Activated CD4-positive, alpha-beta T cell treated with anti-CD3 and anti-CD28 coated beads for 36 hours (primary cell): ENCODE measurements at places on chromosomes 3 and 15. TPM values are rescaled to one million over a fixed set of nuclear protein-coding genes. Genes with fewer than 3 reads are reported as not detected.

DNA sequence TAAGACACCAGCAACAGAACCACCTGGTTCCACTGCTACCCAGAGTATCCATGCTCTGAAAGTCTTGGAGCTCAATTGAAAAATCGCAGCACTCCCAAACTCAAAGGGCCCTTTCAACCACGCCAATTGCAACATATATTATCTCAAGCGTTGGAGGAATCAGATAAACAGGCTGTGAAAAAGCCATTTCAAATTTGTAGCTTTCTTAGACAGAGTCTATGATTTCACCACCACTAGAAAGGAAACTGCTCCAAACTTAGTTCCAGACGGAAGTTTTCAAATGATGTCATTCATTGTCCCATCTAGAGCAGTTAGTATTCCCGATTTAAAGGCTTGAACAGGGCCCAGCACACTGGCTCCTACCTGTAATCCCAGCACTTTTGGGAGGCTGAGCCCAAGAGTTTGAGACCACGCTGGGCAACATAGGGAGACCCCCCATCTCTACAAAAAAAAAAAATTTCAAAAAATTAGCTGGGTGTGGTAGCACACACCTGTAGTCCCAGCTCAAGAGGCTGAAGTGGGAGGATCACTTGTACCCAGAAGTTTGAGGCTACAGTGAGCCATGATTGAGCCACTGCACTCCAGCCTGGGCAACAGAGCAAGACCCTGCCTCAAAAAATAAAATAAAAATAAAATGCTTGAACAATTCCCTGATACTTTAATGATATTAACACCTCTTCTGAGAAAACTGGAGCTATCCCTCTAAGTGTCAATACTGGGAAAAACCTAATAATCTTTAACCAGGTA lies 16.8 kb downstream of the TNIK start:
- H3K27ac ChIP-seq = no peak overlapping the region
- H3K36me3 ChIP-seq = peaks cover 8% of the 10 kb centered on the region
- H3K4me1 ChIP-seq = peaks cover 68% of the 10 kb centered on the region
- H3K27me3 ChIP-seq = no peaks in the 10 kb centered on the region
- no peak overlapping the region for H3K4me3 ChIP-seq

DNA sequence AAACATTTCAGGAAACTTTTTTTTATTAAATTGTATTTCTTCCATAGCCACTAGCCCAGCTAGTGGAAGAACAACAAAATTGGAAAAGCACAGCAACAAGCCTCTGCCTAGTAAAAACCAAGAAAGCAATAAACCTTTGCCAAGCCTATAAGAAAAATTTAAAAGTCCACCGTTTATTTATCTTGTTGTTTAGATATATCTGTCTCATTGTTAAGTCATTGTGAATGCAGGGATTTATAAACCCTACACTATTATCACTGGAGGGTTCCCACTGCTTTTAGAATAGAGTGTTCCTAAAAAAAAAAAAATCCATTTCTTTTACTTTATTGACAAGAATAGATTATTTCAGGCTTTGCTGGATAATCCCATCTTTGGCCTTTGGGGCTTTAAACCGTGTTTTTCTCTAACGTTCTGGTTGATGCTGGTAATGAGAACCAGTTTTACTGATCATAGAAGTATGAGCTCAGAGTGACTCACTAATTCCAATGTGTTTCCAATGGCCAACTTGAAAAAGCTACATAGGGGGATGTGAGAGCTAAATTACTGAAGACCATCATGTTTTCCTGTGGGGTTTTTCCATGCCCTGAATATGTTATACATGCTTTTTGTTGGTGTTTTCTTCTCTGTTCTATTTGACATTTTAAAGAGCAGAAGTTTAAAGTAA lies 634.1 kb downstream of the RBMS3 start:
- H3K4me3 ChIP-seq = no peak overlapping the region
- DNase-seq = no peak
- H3K36me3 ChIP-seq = no peaks in the 10 kb centered on the region

- H3K4me3 ChIP-seq = no peak overlapping the region
Measured at GRCh38 chr3:75687323-75687722, 23.2 kb downstream of the FRG2C start.

DNA sequence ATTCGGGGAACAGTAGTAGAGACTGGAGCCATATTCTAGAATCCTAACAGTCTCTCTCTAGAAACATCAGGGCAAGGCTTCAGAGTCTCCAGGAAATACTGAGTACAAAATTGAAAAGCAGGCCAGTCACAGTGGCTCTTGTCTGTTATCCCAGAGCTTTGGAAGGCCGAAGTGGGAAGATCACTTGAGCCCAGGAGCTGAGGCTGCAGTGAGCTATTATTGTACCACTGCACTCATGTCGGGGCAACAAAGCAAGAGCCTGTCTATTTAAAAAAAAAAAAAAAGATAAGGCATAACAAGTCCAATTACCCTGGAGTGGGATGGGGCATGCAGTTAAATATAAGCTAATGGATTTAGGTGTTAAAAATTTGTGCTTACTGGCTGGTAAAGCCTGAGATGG lies 79.0 kb downstream of the SEMA6D start:
- H3K4me3 ChIP-seq = no peak overlapping the region
- DNase-seq = no peak
- no peaks in the 10 kb centered on the region for H3K4me1 ChIP-seq
- H3K27me3 ChIP-seq = peaks cover 8% of the 10 kb centered on the region

- no peak overlapping the region for H3K27ac ChIP-seq
- DNase-seq = no peak
- H3K36me3 ChIP-seq = no peaks in the 10 kb centered on the region
- peaks cover 3% of the 10 kb centered on the region for H3K27me3 ChIP-seq
- H3K4me1 ChIP-seq = no peaks in the 10 kb centered on the region
Measured at GRCh38 chr3:73520931-73521461, 103.7 kb downstream of the PDZRN3 start.

DNA sequence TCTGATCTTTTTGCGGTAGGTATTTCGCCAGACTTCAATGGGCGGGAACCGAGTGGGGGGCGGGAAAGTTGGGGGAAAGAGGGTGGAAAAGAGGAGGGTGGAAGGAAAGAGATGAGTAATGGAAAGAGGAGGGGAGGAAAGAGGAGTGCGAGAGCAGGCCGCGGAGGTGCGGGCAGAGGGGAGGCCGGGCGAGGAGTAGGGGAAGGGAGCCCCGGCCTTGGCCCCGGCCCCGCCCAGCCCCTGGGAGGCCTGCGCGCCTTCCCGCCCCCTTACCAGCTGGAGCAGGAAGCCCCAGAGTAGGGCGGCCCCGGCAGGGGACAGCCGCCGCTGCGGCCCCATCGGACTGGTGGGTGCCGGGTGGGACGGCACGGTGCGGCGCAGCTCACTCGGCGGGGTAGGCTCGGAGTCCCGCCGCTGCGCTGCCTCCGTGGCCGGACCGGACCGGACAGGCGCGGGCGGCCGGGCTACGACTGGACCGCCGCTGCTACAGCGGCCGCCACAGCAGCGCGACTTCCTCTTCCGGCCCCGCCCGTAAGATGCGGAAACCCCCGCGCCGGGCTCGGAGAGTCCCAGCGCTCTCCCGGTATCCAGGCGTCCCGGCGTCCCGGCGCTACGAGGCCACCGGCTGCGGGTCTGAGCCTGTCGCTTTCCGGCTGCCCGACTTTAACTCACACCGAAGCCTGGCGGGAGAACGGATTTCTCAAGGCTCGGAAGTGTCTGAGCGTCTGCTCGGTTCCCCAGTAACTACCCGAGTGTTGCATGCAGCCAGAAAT lies at the start of gene SPPL2A:
TSS of gene SPPL2A (minus strand) at position 512 of the 773 bp plus-strand sequence. CDS start at position 339, 173 bp downstream.
- H3K36me3 ChIP-seq = peaks cover 25% of the 10 kb centered on the region
- H3K4me3 ChIP-seq = peak within 1 kb of the TSS; percentile 82
- peak within 1 kb of the TSS; percentile 99 for H3K27ac ChIP-seq
- H3K4me1 ChIP-seq = peaks cover 50% of the 10 kb centered on the region
- peak; percentile 96 for DNase-seq
- no peaks in the 10 kb centered on the region for H3K27me3 ChIP-seq

DNA sequence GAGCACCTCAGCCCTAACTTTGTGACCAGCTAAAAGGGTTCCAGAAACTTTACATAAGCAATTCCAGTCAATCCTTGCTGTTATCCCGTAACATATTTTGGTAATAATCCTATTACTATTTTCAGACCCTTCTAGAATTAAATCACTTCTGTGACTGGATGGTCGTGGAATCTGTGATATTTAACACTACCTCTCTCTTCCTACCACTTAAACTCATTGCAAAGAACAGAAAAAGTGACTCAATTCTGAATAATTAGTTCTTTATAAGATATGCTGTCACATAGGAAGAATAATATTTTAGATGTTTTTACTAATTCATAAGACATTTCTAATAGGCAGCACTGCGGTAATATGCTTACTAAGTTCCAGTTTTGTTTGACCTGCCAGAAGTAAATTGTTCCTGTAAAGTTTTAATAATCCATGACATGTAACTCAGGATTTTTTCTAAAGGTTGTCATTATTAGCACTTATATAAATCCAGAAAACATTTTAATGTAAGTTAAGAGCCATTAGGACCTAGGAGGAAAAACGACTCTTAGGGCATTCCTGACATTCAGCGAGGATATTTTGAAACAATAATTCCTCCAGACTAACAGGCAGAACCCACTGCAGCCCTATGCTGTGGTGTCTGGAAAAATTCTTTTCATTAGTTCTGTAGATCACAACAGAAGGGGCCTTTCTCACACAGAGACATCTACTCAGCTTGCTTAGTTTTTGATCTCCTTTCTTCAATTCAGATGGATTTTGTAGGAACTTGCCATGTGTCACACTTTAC lies 113.3 kb upstream of the MBNL1 start:
- H3K4me3 ChIP-seq = no peak overlapping the region
- DNase-seq = no peak
- no peaks in the 10 kb centered on the region for H3K36me3 ChIP-seq
- no peaks in the 10 kb centered on the region for H3K27me3 ChIP-seq
- no peak overlapping the region for H3K27ac ChIP-seq

DNA sequence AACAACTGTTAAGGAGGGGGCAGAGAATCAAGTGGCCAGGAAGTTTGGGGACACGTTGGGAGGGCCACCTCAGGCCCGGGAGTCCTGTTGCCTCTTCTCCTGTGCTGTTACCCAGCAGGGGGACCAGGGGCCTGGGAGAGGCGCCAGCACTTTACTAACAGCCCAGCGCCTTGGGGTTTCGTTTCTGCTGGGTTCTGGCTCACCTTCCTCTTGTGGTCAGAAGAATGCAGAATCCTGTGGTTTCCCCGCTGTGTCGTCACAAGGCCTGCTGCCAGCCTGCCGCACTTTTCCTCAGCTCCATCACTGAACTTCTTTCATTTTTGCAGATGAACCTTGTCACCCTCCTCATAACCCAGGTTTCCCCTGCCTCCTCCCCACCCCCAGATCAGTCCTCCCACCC lies 67.7 kb downstream of the SLC30A4 start:
- peak overlapping the region; percentile 50 for H3K4me3 ChIP-seq
- no peaks in the 10 kb centered on the region for H3K36me3 ChIP-seq
- no peaks in the 10 kb centered on the region for H3K27me3 ChIP-seq
- peaks cover 44% of the 10 kb centered on the region for H3K4me1 ChIP-seq

DNA sequence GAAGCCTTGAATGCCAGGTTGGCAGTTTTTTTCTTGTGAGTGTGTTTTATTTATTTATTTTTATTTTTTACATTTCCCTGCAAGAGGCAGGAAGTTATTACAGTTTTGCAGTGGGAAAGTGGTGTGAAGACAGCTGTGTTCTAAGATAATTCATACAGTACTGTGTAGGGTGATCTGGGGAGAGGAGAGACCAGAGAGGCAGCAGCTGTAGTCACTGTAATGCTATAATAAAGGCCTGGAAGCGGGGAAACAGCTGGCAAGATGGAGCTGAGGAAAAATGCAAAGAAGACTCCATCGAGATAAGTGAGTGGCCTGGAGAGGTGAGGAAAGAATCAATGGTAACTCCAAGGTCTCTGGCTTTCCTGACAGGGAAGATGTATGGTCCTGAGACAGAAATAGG lies 23.1 kb downstream of the CNTN3 start:
- H3K36me3 ChIP-seq = no peaks in the 10 kb centered on the region
- H3K4me1 ChIP-seq = no peaks in the 10 kb centered on the region
- H3K27me3 ChIP-seq = no peaks in the 10 kb centered on the region
- H3K4me3 ChIP-seq = no peak overlapping the region
- DNase-seq = no peak

- H3K27me3 ChIP-seq = peaks cover 5% of the 10 kb centered on the region
- DNase-seq = no peak
- H3K36me3 ChIP-seq = no peaks in the 10 kb centered on the region
- no peak overlapping the region for H3K4me3 ChIP-seq
- H3K27ac ChIP-seq = no peak overlapping the region
- no peaks in the 10 kb centered on the region for H3K4me1 ChIP-seq
Measured at GRCh38 chr15:77749998-77750540, 117.4 kb upstream of the LINGO1 start.

DNA sequence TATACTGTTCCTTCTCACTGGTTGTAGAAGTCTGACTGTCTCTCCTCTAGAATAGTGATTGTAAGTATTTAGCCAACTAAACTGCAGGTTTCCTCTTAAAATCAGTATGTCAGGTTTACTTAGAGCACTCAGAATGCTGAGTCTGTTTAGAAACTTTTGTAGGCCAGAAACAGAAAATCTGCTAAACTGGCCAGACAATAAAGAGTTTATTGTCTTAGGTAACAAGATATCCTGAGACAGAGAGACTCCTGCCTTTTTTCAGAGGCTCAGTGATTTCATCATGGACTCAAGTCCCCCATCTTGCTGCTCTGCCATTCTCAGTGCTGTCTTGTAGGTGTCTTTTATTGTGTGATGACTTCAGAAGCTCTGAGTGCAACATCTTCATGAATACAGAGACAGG lies 279.0 kb downstream of the MFSD1 start:
- no peaks in the 10 kb centered on the region for H3K27me3 ChIP-seq
- no peak overlapping the region for H3K27ac ChIP-seq
- no peak for DNase-seq
- no peaks in the 10 kb centered on the region for H3K36me3 ChIP-seq

DNA sequence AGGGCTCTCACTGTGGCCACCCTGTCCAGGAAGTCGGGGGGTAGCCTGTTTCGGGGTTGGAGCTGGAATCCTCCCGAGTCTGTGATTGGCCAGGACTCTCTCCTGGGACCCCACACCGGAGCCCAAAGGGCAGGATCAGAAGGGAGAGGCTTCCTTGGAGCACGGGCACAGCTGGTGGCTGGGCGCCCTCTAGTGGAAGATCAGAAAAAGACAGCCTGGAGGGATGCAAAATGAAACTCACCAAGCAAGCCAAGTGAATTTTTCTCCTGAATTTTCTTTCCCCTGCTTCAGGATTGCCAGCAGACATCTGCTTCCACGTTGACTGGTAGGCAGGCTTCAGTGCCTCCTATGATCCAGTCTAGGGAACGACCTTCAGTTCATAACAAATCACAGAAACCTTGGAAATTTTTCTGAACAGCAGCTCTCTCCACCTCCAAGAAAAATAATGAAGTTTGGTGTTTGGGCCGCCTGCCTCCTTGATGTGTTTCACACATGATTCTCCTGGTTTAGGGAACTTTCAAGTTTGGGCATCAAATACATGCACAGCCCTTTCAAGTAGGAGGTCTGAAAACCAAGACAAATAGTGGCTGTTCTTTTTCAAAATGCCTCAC lies 224.6 kb downstream of the VPS13C start:
- no peak overlapping the region for H3K27ac ChIP-seq
- DNase-seq = peak; percentile 72
- peaks cover 2% of the 10 kb centered on the region for H3K4me1 ChIP-seq
- no peaks in the 10 kb centered on the region for H3K36me3 ChIP-seq
- H3K4me3 ChIP-seq = no peak overlapping the region

The ADAMTSL3 gene
- not detected for total RNA-seq

The MUC20 gene
- total RNA-seq = 0.30 TPM

The NDUFB4 gene
- 186 TPM for total RNA-seq

The SLC25A26 gene
- total RNA-seq = 14.2 TPM

The CD276 gene
- total RNA-seq = 2.6 TPM

The EPHA6 gene
- not detected for total RNA-seq

The CA12 gene
- 0.46 TPM for total RNA-seq

The FETUB gene
- total RNA-seq = not detected

The EFCC1 gene
- 0.39 TPM for total RNA-seq

The LTF gene
- not detected for total RNA-seq
